ENCODE measurements at places on chromosomes 7 and 10.

DNA sequence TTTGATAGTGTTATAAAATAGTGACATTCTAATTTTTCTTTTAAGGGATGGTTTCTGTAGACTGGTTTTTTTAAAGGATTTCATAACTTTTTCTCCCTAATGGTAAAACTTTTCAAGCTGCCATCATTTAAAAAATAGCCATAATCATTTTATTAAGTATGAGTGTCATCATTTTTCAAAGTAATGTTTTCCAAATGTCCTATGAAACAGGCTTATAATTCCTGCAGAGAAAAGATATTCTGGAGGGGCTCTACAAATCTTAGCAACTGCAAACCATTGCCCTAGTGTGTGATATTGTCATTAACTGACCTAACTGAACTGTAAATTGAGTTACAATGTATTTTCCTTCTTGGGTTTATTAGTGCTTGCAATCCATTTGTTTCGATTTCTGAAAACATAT is 226.0 kb downstream of the BBS9 start:
- DNase-seq: no peak

DNA sequence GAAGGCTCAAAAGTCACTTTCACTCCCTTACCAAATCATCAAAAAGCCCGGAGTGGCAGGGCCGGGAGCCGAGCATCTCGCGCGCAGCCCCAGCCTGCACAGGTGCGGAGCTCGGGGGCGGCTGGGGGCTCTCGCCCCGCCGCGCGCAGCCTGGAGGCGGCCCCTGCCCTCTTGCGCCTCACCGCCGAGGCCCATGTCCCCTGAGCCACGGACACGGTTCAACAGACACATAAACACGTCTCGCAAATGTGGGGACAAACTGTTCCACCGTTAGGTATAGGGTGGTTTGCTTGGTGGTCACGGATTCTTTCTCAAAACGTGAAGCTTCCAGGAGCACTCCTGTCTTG is 700 bp downstream of the GSAP start:
- peak; percentile 14 for DNase-seq

- no peak for DNase-seq
These were observed 34.2 kb downstream of the CAMK2B start for GRCh38 chr7:44291066-44291732.

DNA sequence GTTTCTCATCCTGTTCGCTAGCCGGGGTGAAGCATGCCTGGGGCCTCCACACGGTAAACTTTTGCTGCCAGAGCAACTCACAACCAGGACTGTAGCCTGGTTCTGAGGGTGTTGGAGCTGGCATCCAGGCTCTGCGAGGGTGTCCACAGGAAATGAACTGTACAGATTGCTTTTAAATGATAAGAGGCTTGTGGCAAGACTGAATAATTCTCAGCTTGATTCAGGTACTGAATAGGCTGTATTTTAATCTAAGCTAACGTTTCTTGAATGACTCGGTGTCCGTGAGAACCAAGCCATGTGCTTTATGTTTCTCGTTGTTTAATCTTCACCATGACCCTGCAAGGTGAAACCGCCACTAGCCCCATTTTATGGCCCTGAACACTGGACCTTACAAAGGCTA is 49.3 kb downstream of the EEPD1 start:
- DNase-seq: peak; percentile 7

DNA sequence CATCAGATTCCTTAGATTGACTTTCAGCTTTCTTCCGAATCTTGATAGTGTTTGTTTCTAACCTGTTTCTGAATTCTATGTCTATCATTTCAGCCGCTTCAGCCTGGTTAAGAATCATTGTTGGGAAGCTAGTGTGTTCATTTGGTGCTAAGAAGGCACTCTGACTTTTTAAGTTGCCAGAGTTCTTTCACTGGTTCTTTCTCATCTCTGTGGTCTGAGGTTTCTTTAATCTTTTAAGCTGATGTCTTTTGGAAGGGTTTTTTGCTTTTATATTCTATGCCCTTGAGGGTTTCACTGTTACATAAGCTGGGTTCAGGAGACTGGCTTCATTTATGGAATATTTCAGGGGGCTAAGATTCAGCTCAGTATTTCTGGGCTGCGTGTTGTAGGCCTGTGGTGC is 104.5 kb upstream of the PRSS58 start:
- DNase-seq: no peak

DNA sequence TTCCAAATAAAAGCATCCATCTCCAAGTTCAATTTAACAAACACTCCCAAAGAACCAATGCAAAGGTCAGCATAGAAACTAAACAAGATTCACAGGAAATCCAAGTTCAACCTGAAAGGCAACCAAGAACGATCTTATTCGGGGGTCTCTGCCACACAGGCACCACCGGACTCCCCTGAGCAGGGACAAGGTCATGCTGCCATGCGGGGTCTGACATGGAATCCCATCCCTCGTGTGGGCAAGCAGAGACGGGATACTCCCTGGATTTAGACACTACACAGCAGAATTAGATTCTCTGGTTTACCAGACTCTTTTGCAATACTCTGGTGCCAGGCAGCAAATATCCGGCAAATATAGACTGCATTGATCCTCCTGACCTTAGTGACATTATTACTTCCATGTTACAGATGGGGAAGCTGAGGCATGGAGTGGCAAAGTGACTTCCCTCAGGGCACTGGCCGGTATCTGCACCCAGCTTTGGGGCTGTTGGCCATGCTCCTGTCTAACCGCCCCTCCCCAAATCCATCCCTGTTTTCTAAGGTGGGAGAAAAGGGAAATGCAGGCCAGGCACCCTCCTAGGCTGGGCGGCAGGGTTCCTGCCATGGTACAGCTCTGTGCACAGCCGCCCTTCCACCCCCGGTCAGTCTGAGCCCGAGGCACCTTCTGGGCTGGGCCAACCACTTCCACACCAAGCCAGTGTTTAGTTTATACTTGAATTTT is 111.8 kb downstream of the VIPR2 start:
- no peak for DNase-seq

- DNase-seq: peak; percentile 37
These were observed 11.7 kb downstream of the C1QL3 start for GRCh38 chr10:16509996-16510395.

GRCh38 chr7:26898891-26899290 is 34.5 kb upstream of the SKAP2 start:
- DNase-seq: no peak

DNA sequence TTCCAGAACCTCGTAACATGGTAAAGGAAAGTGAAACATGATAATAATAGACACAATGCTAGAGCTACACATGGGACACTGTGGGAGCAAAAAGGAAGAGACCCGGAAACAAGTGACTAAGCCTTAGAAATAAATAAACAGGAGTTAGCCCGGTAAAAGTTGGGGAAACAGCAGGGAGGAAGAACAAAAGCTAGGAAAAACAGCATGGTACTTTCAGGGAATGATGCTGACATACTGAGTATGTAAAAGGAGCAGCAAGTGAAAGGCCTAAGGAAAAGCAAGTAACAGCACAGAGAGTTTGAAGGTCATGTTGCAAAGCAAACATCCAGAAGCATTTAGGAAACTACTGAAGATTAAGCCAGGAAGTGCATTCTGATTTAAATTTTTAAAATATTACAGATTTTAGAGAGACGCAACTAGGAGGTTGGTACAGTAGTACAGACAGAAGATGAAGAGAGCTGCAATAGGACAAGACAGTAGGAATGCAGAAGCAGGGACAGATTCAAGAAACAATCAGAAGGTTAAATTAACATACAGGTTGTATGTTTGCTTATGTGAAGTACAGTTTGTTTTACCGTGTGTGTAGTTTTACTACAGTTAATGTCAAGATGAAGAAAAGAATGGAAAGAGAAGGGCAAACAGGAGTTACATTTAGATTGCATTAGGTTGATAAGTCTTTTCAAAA is 63.7 kb downstream of the ARHGAP12 start:
- peak; percentile 48 for DNase-seq

DNA sequence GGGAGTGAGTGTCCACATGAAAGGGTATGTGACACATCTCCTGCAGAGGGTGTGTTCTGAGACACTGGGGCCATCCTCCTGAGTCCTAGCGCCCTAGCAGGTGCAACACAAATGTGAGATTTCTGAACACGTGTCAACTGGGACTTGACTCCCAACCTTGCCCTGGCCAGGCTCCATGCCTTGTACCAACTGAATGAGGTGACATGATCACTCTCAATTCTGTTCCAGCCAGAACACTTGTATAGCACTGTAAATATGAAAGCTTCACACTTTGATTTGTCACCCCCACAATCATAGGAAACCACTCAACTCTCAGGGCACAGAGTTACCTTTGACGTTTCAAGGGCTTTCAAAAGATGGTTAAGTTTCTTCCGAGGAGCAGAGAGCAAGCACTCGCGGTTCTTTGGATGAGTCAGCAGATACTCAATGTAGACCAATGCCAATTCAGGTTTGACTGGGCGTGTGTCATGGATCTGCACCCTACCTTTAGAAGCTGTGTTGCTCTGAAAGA is 48.6 kb downstream of the NCAPG2 start:
- DNase-seq: no peak

DNA sequence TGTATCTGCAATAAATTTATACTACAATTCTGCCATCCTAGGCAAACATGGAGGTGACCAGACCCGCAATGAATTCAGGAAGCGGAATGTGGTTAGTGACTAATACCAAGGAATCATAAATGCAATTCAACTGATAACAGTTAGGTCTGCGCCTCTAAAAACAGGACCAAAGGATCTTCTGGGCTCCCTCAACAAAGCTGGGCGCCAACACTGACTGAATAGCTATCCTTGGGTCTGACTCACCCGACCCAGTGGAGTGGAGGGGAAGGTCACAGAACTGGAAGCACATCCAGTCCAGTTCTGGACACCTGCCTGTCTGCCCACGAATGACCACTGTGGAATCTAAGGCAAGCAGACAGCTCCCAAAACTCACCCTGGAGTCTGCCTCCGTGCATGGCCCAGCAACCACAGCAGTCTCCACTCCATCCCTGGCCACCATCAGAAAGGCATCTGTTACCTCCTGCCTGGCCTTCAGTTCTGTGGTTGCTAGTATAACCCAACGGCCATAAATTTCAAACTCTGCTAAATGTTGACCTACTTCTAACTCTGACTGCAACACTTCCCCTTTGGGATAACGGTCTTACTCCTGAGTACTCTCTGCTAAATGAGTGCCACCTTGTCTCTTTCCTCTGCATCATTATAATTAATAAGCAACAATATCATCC is 43.0 kb upstream of the DLX6 start:
- peak; percentile 50 for DNase-seq

- no peak for DNase-seq
These were observed 127.7 kb downstream of the NRBF2 start for GRCh38 chr10:63260860-63261251.

GRCh38 chr10:22580711-22581110 is 133.7 kb downstream of the PIP4K2A start:
- DNase-seq: no peak

DNA sequence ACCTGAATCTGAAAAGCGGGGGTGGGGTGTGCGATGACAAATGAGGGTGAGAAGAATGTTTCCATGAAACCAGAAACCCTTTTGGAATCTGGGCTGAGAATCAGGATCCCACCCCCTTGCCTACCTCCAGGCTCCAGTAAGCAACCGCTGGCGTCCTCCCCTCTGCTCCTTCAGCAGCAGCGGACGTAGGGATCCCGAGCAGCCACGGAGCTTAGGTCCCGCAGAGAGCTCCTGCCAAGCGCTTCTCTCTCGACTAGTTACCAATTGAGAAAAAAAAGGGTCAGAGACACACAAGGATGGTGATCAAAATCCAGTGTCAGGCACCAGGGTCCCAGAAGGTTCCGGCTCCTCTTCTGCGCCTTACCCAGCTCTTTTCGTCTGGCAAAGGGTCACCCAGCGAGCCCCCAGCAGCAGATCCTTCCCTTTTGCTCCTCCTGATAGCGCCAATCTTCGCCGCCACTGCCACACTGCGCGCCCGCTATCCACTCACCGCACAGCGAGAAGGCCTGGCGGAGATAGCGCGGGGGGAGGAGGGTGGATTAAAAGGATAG is 733.5 kb downstream of the ZWINT start:
- no peak for DNase-seq

- no peak for DNase-seq
These were observed 599.0 kb upstream of the TPK1 start for GRCh38 chr7:145434811-145435210.

DNA sequence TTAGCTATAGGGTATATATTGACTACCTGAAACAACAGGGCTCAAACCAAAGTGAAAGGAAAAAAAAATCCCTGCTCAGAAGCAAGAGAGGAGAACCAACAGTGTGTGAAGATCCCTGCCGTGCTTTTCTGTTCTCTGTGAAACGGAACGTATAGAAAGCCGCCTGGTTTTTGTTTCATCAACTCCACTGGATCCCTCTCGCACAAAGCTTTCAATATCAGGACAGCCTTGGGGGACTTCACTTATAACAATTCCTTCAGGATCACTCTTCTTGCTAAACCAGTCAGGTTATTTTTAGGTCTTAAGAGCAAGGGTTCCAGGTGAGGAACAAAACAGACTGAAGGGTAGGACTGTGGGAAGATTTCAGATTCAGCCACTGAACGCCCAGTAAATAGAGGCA is 151.1 kb upstream of the CACNA2D1 start:
- DNase-seq: no peak

GRCh38 chr7:151790095-151790829 is 86.7 kb downstream of the PRKAG2 start:
- DNase-seq: no peak

DNA sequence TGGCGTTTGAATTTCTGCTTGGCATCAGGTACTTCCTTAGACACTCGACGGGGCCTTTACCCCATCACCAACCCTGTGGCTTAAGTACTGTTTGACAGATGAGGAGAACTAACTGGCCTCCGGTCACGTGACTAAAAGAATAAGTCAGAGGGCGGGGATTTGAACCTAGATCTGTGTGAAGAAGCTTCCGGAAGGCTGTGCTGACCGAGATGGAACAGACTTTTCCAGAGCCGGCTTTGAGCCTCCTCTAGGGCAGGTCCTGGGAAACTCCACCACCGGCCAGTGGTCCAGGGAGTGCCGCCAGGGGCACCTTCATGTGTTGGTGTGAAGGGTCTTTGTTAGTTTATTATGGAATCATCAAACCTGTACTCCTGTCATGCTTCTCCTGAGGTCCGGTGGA is 26.9 kb downstream of the CAMK1D start:
- DNase-seq: no peak

DNA sequence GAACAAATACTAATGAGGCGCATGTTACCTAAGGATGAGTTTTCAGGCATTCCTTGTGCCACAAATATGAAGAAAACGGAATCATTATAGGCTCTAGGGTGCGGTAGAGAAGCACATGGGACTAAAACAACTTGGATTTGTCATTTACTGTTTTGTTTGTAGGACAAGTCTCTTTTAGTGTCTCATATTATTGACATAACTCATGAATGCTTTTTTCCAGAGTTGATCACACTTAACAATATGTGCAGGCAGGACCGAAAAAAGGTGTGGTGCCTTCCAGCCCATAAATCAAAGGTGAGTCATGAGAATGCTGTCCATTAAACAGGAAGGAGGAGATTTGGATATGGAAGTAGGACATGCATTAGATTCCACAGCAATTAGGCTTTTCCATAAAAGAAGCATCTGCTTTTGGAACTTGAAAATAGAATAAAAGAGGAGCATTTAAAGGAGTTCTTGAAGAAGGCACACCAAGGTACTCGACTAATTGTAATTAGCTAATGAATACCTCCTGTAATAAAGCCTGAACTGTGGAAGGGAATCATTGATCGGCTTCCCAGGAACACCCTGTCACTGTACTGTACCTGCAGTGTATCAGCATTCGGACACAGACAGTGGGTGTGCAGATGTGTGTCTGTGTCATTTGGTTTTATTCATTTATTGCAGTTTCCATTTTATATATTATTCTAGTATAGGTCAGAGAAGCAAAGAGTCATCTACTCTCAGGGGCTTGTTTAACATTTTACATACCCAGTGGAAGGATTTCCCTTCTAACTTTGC is 119.7 kb upstream of the KLF14 start:
- DNase-seq: peak; percentile 92

- no peak for DNase-seq
These were observed 36.6 kb downstream of the RHEB start for GRCh38 chr7:151482883-151483710.

GRCh38 chr7:157389951-157390730 is 53.3 kb downstream of the DNAJB6 start:
- DNase-seq: no peak
